Activated naive CD8-positive, alpha-beta T cell treated with anti-CD3 and anti-CD28 coated beads, Interleukin-2, amount 10 ng/mL, durations not matched to agents 7 days and 5 days (primary cell): ENCODE measurements at places on chromosomes 16 and 17.

DNA sequence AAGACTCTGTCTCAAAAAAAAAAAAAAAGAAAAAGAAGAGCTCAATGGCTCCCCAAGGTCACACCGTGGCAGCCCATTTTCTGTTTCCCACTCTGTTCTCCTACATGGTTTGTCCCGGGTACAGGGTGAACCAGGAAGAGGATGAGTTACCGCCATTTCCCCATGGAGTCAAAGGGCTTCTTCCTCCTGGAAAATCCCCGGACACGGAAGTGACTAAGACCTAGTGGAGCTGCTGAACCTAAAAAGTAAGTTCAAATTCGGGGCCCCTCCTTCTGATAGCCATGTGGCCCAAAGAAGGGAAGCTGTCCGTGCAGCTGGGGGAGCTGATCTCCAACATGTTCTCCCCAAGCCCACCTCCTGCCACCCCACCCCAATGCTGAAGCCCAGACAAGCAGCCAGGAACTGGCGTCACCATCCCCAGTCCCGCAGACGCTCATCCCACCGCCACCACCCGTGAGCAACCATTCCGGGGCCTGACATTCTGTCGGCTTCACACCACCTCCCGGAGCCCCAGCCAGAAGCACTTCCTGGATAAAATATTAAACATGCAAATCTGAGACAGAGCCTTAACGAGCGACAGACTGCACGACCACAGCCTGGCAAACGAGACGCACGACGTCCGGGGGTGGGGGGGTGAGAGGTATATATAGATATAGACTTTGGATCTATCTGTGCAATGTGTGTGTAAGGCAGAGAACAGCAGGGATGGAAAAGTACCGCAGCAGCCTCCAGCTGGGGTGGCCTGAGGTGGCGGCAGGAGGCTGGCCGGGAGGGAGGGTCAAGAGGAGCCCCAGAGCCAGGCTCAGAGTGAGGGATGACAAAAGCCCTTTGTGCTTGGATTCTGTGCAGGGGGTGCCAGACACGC lies 17.6 kb downstream of the EPOP start:
- no peak for DNase-seq

DNA sequence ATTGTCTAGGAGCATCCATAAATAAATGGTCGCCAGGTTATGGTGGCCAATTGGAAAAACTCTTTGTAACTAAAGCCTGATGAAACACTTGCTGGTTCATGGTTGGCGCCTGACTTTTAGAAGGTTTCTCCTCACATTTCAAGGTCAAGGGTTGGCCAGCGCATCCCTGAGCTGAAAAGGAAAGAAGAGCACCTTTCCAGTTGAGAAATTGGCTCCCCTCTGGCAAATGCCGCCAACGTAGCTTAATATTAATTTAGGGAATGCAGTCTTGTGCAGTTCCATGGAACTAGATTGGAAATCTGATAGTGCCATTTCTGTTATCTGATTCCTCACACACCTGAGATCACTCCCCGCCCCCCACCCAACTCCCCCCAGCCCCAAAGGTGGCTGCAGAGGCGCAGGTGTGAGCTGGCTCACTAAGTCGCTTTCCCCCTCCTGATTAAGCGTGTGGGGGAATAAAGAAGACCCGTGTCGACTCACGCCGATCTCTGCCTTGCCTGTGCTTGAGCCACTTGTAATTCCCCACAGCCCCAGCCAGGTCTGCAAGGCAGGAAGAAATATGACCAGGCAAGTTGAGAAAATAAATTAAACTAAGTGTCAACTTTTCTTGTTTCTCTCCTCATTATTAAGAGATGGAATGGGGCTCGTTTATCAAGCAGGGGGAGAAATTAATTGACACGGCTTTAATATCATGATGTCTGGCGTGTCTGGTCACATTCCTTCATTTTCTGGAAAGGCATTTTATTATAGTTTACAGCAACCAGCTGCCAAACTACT lies 157.7 kb downstream of the CCDC182 start:
- DNase-seq: no peak

DNA sequence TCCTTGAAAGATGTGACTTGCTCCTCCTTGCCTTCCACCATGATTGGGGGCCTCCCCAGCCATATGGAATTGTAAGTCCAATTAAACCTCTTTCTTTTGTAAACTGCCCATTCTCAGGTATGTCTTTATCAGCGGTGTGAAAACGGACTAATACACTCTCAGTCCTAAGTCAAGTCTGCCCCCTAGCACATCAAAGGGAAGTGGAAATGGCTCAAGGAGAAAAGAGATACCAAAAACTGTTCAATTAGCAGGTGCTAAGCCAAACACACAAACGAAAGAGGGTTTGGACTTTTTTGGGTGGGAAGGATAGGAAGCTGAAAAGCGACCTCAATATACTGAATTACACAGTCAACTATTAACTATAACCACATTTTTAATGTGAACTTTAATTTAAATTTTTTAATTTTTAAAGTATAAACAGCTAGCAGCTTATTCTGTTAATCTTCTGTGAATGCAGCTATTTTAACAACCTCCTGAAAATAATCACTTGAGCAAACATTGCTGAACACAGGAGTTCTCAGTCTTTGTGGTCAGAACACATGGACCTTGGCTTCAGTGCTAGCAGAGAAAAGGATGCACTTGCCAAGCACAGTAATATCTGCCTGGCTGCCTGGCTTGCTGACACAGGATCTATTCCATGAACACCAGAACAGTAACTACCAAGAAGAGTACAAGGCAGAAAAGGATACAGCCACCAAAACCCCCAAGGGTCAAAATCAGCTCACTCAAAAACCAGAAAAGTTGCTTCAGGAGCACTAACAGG lies 10.9 kb downstream of the ZNF18 start:
- no peak for DNase-seq

DNA sequence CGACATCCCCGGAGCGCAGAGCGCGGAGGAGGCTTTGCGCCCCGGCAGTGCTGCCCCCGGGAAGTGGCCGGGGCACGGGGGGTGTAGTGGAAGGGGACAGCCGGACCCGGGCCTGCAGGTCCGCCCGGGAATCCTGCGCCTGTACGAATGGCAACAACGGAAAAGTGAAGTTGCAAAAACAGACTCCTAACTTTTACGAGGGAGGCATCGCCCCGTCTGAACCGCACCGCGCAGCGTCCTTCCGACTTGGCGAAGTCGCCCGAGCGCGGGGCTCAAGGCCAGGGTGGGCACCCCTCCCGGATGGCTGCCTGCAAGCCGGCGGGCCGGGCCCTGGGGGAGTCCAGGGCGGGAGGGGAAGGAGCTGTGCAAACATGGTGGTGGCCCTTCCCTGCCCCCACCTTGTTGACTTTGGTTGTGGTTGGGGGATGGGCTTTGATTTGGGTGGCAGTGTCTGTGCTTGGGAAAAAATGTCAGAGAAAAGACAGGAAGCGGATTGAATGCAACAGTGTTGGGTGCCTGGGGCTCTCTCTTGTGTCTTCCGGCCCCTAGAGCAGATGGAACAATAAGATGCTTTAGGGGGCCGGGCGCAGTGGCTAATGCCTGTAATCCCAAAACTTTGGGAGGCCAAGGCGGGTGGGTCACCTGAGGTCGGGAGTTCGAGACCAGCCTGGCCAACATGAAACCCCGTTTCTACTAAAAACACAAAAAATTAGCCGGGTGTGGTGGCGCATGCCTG lies 675 bp downstream of the RNF213 start:
- DNase-seq: peak; percentile 78

GRCh38 chr16:81786868-81787267 lies 7.8 kb downstream of the PLCG2 start:
- no peak for DNase-seq

DNA sequence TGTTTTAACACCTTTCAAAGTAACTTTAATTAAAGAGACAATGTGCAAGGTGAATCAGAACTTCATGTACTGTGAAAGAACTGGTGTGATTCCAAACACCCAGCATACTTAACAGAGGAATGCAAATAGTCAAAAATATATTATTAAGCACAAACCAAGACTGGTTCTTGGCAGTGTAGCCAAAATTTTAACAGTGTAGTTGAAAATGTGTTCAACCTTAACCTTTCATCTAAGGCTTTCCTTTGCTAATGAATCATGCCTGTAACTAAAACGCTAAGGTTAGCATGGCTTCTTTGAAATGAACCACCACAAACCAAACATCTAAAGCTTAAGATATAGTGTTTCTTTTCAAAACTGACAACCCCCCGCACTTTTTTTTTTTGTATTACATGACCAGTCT lies 146.3 kb upstream of the AXIN2 start:
- no peak for DNase-seq
